Body of pancreas (tissue), 4 donors: ENCODE measurements at places on chromosomes 3 and 15. TPM values are rescaled to one million over a fixed set of nuclear protein-coding genes. Genes with fewer than 3 reads are reported as not detected.

MYO1E gene
- 14.0 TPM for total RNA-seq

KCNH8 gene
- 2.3 TPM for total RNA-seq

DNA sequence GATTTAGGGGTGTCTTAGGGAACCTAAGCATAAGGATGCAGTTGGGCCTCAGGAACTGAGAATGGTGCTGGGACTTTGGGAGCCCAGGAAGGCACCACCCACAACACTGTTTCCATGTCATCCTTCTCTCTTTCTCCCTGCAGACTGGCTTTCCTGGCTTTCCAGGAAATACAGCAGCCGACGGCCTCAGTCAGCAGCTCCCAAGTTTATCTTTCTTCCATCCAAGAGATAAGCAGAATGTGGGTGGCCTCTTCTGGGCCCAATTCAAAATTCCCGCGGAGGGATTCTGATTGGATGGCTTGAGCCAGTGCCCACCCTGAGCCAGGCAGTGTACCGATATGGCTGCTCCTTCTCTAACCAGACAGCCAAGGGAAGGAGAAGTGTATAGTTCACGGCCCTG, 4.5 kb upstream of the CLN6 start:
- H3K27me3 ChIP-seq, result no peaks in the 10 kb centered on the region
- no peak for DNase-seq
- no peaks in the 10 kb centered on the region for H3K36me3 ChIP-seq
- H3K27ac ChIP-seq, result no peak overlapping the region
- peaks cover 7% of the 10 kb centered on the region for H3K4me1 ChIP-seq
- H3K4me3 ChIP-seq, result no peak overlapping the region

DNA sequence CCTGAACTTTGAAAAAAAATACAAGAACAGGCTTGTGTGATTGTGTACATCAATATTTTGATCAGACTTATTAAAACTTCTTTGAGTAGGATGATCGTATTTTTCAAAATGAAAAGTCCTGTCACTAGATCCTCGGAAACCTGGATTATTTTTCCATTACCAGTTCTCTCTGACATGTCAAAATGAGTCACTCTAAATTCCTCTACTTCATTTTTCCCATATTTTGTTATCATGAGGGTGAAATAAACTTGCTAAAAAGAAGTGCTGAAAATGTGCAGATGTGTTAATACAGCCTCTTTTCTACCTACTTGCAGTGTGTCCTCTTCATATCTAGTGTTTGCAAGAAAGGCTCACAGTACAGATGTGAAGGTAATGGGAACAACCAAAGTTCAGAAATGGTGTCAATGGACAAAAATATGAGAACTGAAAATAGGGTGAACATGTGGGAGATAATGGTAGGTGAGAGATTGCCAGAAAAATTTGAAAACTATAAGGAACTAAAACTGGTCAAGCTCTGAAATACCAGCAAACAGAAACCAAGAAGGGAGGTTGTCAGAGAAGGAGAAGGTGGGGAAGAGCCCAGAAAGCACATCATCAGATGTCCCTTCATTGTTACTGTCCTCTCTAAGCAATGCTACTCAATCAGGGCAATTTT, 108.2 kb downstream of the EOMES start:
- peaks cover 13% of the 10 kb centered on the region for H3K4me1 ChIP-seq
- no peak overlapping the region for H3K4me3 ChIP-seq
- H3K27me3 ChIP-seq, result no peaks in the 10 kb centered on the region
- H3K27ac ChIP-seq, result no peak overlapping the region
- no peaks in the 10 kb centered on the region for H3K36me3 ChIP-seq
- no peak for DNase-seq

GRCh38 chr15:55802600-55803376, 59.8 kb upstream of the PRTG start:
- H3K4me3 ChIP-seq, result no peak overlapping the region
- DNase-seq, result no peak
- no peak overlapping the region for H3K27ac ChIP-seq
- no peaks in the 10 kb centered on the region for H3K4me1 ChIP-seq
- H3K27me3 ChIP-seq, result no peaks in the 10 kb centered on the region

DNA sequence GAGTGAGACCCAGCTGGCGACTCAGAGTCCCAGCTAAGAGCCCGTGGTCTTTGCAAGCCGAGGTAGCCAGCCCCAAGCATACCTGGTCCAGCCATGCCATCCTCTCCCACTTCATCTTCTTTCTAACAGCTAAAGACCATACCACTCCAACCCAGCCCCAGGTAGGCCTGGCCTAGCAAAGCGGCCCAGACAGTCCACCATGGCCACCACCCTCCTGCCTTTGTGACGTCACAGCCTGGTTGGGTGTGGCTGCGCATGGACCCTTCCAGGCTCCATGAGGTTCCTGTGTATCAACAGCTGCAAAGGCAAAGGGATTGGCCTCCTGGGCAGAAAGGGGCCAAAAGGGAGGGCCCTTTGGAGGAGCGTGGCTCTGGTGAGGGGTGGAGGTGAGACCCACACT, 4.1 kb downstream of the NTRK3 start:
- H3K27ac ChIP-seq, result no peak overlapping the region
- no peaks in the 10 kb centered on the region for H3K36me3 ChIP-seq
- DNase-seq, result no peak
- H3K27me3 ChIP-seq, result no peaks in the 10 kb centered on the region
- H3K4me3 ChIP-seq, result no peak overlapping the region
- H3K4me1 ChIP-seq, result peaks cover 19% of the 10 kb centered on the region

- DNase-seq, result no peak
- H3K36me3 ChIP-seq, result no peaks in the 10 kb centered on the region
- no peak overlapping the region for H3K27ac ChIP-seq
- H3K4me1 ChIP-seq, result peaks cover 10% of the 10 kb centered on the region
Measured at GRCh38 chr3:188046561-188047211, 107.3 kb upstream of the LPP start.

DNA sequence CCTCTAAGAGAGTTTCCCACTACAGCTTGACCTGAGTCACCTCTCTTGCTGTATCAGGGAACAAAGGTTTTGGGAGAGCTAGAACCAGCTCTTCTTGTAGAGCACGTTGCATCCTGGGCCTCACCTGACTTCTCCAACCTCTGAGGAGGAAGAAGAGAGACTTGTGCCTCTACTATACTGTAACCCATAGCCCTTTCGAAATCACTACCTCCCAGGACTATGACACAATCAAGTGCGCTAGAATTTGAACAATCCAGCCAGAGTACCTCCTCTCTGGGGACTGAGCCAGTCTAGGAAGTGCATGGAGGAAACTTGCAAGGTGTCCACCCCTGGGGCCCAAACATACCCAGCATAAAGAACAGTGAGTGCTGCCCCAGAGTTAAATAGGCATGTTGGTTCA, 192.8 kb upstream of the BHLHE40 start:
- no peaks in the 10 kb centered on the region for H3K36me3 ChIP-seq
- no peaks in the 10 kb centered on the region for H3K27me3 ChIP-seq
- H3K4me3 ChIP-seq, result no peak overlapping the region
- DNase-seq, result no peak
- H3K27ac ChIP-seq, result no peak overlapping the region

- H3K27me3 ChIP-seq, result no peaks in the 10 kb centered on the region
- H3K27ac ChIP-seq, result no peak overlapping the region
- H3K36me3 ChIP-seq, result no peaks in the 10 kb centered on the region
- H3K4me1 ChIP-seq, result no peaks in the 10 kb centered on the region
- no peak for DNase-seq
Measured at GRCh38 chr3:86921971-86922680, 68.8 kb downstream of the VGLL3 start.

GRCh38 chr3:117699058-117699457, 989.5 kb downstream of the TUSC7 start:
- no peaks in the 10 kb centered on the region for H3K36me3 ChIP-seq
- no peak for DNase-seq
- no peaks in the 10 kb centered on the region for H3K4me1 ChIP-seq
- no peak overlapping the region for H3K4me3 ChIP-seq
- no peak overlapping the region for H3K27ac ChIP-seq

GRCh38 chr3:195105389-195105788, 165.6 kb downstream of the XXYLT1 start:
- H3K4me3 ChIP-seq, result no peak overlapping the region
- H3K36me3 ChIP-seq, result no peaks in the 10 kb centered on the region

- no peaks in the 10 kb centered on the region for H3K27me3 ChIP-seq
- H3K27ac ChIP-seq, result no peak overlapping the region
- no peak overlapping the region for H3K4me3 ChIP-seq
- H3K4me1 ChIP-seq, result peaks cover 11% of the 10 kb centered on the region
- no peaks in the 10 kb centered on the region for H3K36me3 ChIP-seq
Measured at GRCh38 chr3:30112902-30113484, 493.4 kb upstream of the TGFBR2 start.

- H3K27ac ChIP-seq, result no peak overlapping the region
- no peaks in the 10 kb centered on the region for H3K4me1 ChIP-seq
- no peak for DNase-seq
- no peak overlapping the region for H3K4me3 ChIP-seq
Measured at GRCh38 chr15:69980341-69981059, 117.2 kb downstream of the TLE3 start.

- peak overlapping the region; percentile 2 for H3K27ac ChIP-seq
- H3K4me1 ChIP-seq, result no peaks in the 10 kb centered on the region
- no peaks in the 10 kb centered on the region for H3K27me3 ChIP-seq
- H3K4me3 ChIP-seq, result no peak overlapping the region
- DNase-seq, result no peak
- H3K36me3 ChIP-seq, result peaks cover 4% of the 10 kb centered on the region
Measured at GRCh38 chr3:186580785-186581184, 10.3 kb downstream of the DNAJB11 start.

- H3K27me3 ChIP-seq, result no peaks in the 10 kb centered on the region
- no peak overlapping the region for H3K4me3 ChIP-seq
- H3K4me1 ChIP-seq, result peaks cover 5% of the 10 kb centered on the region
- H3K27ac ChIP-seq, result no peak overlapping the region
Measured at GRCh38 chr15:91890614-91891013, 37.1 kb downstream of the SLCO3A1 start.

- no peaks in the 10 kb centered on the region for H3K27me3 ChIP-seq
- no peaks in the 10 kb centered on the region for H3K36me3 ChIP-seq
- no peak for DNase-seq
- H3K27ac ChIP-seq, result no peak overlapping the region
- peaks cover 5% of the 10 kb centered on the region for H3K4me1 ChIP-seq
Measured at GRCh38 chr3:52315006-52315405, 1.1 kb upstream of the DNAH1 start.

- H3K27ac ChIP-seq, result no peak overlapping the region
- H3K36me3 ChIP-seq, result no peaks in the 10 kb centered on the region
- no peaks in the 10 kb centered on the region for H3K4me1 ChIP-seq
- no peak for DNase-seq
Measured at GRCh38 chr3:52880474-52880873, 16.9 kb downstream of the STIMATE start.

DNA sequence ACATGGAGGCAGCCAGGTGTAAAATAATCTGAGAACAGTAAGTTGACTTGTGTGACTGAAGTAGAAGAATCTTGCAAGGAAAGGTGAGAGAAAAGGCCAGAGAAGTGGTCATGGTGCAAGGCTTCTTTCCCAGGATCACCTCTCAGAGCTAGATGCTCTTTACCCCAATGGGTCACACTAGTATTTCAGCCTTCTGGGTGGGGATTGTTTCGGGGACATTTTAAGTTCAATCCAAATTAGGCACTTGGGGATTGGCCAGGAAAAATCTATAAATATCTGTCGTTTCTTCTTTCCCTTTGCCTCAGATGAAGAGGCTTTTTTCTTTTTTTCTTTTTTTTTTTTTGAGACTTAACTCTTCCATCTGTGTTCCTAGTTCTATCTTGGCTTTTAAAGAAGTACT, 188.0 kb downstream of the KLHL25 start:
- peaks cover 29% of the 10 kb centered on the region for H3K4me1 ChIP-seq
- no peak overlapping the region for H3K4me3 ChIP-seq
- DNase-seq, result no peak
- H3K36me3 ChIP-seq, result no peaks in the 10 kb centered on the region
- no peaks in the 10 kb centered on the region for H3K27me3 ChIP-seq

DNA sequence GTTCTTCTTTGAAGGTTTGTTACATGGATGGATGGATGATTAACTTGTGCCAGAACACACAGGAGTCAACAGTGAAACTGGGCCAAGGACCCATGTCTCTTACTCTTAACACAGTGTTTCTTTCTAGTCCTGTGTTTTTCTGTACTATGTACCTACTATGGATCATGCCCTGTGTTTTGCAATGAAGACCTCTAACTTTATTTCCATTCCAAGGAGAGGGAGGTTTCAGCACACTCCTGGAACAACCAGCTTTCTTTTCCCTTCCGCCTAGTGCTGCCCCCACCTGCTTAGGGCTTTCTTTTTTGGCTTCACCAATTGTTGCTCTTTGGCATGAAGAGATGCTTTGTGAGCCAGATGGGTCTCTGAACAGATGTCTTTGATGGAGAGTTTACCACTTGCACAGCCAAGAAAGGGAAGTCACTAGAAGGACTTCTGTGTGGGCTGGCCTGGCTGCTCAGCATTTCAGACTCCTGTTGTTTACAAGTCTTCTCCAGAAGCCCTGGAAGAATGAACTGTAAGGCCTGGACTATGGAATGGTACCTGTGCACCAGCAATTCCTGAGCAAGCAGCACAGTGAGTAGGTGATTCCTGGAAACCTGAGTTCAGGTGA, 44.5 kb downstream of the SNAPC5 start:
- H3K36me3 ChIP-seq, result no peaks in the 10 kb centered on the region
- no peak for DNase-seq
- H3K4me3 ChIP-seq, result no peak overlapping the region
- H3K27me3 ChIP-seq, result no peaks in the 10 kb centered on the region
- peak overlapping the region; percentile 14 for H3K27ac ChIP-seq

- no peaks in the 10 kb centered on the region for H3K4me1 ChIP-seq
- H3K4me3 ChIP-seq, result no peak overlapping the region
- H3K27me3 ChIP-seq, result no peaks in the 10 kb centered on the region
- DNase-seq, result no peak
Measured at GRCh38 chr3:55406696-55407425, 80.2 kb downstream of the WNT5A start.

GRCh38 chr3:22443571-22444233, 692.7 kb upstream of the ZNF385D start:
- no peak overlapping the region for H3K27ac ChIP-seq
- H3K27me3 ChIP-seq, result no peaks in the 10 kb centered on the region
- no peak overlapping the region for H3K4me3 ChIP-seq
- H3K4me1 ChIP-seq, result no peaks in the 10 kb centered on the region
- no peaks in the 10 kb centered on the region for H3K36me3 ChIP-seq

GRCh38 chr3:117887901-117888300, 1146.7 kb downstream of the IGSF11 start:
- no peaks in the 10 kb centered on the region for H3K4me1 ChIP-seq
- no peak for DNase-seq

- no peak overlapping the region for H3K4me3 ChIP-seq
- H3K27me3 ChIP-seq, result no peaks in the 10 kb centered on the region
- no peak overlapping the region for H3K27ac ChIP-seq
- no peaks in the 10 kb centered on the region for H3K4me1 ChIP-seq
- DNase-seq, result no peak
Measured at GRCh38 chr3:22937536-22937935, 265.6 kb upstream of the UBE2E2 start.

DNA sequence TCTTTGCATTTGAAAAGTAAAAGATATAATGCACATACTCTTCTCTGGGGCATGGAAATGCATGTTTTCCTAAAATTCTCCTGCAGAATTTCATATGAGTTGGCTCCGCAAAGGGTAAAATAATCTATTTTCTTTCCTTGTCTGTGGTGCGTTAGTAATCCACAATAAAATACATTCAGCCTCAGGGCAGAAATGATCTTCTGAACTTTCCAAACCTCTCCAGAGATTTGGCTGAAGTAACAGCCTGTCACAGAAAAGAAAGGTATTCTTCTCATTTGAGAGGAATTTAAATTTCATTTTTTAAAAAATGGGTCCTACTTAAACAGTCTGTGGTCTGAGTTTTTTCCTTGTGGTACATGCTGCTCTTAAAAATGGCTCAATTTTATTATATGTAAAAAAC, 182.7 kb upstream of the DCBLD2 start:
- no peaks in the 10 kb centered on the region for H3K27me3 ChIP-seq
- no peaks in the 10 kb centered on the region for H3K4me1 ChIP-seq
- H3K4me3 ChIP-seq, result no peak overlapping the region
- no peaks in the 10 kb centered on the region for H3K36me3 ChIP-seq
